Activated CD4-positive, alpha-beta T cell treated with anti-CD3 and anti-CD28 coated beads for 36 hours (primary cell): ENCODE measurements at places on chromosomes 3 and 15. TPM values are rescaled to one million over a fixed set of nuclear protein-coding genes. Genes with fewer than 3 reads are reported as not detected.

DNA sequence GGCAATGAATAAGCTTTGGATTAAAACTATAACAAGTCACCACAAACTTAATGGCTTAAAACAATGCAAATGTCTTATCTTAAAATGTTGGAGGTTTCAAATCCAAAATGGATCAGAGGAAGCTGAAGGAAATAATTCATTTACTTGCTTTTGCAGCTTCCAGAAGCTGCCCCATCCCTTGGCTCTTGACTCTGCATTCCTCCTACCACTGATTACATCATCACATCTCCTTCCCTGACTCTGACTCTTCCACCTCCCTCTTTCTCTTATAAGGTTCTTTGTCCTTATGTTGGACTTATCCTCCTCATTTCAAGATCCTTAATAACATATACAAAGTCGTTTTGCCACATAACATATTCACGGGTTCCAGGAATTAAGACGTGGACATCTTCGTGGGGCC, 982.8 kb upstream of the ROBO1 start:
- no peak overlapping the region for H3K27ac ChIP-seq
- no peaks in the 10 kb centered on the region for H3K36me3 ChIP-seq
- no peaks in the 10 kb centered on the region for H3K27me3 ChIP-seq
- H3K4me3 ChIP-seq = no peak overlapping the region
- no peak for DNase-seq
- no peaks in the 10 kb centered on the region for H3K4me1 ChIP-seq

DNA sequence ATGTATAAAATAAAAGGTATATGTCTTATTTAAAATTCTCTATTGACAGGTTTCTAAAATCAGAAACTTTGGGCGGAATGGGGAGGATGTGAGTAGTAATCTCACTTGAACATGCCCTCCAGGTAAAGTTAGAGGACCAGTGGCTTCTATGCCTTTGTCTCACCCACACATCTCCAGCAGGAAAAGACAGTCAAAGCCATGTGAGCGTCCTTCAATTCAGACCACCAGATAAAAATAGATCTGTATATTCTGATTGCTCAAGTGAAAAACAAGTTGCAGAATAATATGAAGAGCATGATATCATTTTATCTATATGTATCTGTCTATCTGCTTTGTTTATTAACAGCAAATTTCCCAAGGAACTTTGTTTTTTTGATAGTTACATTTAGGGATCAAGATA, 152.2 kb downstream of the TMCO5A start:
- H3K27ac ChIP-seq = no peak overlapping the region
- H3K4me1 ChIP-seq = peaks cover 11% of the 10 kb centered on the region
- peaks cover 13% of the 10 kb centered on the region for H3K27me3 ChIP-seq
- no peak overlapping the region for H3K4me3 ChIP-seq
- no peaks in the 10 kb centered on the region for H3K36me3 ChIP-seq
- DNase-seq = no peak

DNA sequence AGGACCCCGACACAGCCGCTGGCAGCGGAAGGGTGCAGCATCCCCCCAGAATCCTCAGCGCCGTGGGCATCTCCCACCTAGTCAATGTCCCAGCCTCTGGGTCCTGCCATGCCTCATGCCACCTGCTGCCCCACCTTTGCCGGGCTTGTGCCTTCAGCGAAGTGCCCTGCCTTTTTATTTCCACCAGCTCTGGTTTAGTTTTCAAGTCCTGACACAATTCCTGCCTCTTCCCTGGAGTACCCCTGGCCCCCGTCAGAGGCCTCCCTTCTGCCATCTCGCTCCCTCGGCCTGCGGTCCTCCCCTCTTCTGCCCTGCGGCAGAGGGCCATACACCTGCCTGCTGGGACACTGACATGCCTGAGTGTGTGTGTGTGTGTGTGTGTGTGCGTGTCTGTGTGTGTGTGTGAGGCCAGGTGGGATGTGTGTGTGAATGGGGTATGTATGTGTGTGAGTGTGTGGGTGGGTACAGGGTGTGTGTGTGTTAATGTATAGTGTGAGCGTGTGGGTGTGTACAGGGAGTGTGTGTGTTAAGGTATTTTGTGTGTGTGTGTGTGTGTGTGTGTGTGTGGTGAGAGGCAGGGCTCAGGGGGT, 129.9 kb downstream of the SMAD6 start:
- DNase-seq = no peak
- H3K27me3 ChIP-seq = no peaks in the 10 kb centered on the region
- H3K4me1 ChIP-seq = no peaks in the 10 kb centered on the region
- H3K36me3 ChIP-seq = no peaks in the 10 kb centered on the region

DNA sequence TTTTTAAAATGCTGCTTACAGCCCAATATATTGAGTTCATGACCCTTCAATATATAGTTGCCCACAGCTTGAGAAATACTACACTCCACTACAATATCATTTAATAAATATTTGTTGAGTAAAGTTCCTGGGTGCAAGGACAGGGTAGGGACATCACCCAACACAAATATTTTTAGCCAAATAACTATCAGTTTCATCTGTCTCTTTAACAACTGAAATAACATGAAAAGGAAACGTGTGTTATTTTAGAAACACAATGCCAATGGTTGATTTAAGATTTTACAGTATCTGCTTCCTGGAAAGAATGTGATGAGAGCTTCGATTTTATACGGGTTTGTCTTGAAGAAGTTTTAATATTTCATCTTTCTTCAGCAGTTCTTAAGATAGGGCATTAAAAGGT, 67.7 kb upstream of the CDV3 start:
- peaks cover 13% of the 10 kb centered on the region for H3K4me1 ChIP-seq
- no peaks in the 10 kb centered on the region for H3K27me3 ChIP-seq
- peak overlapping the region; percentile 48 for H3K4me3 ChIP-seq
- no peaks in the 10 kb centered on the region for H3K36me3 ChIP-seq
- peak overlapping the region; percentile 87 for H3K27ac ChIP-seq

The CHRNB4 gene
- total RNA-seq = not detected

The TMC3 gene
- total RNA-seq = not detected

The P2RY13 gene
- total RNA-seq = not detected
